ENCODE measurements at places on chromosomes 2 and 18.

DNA sequence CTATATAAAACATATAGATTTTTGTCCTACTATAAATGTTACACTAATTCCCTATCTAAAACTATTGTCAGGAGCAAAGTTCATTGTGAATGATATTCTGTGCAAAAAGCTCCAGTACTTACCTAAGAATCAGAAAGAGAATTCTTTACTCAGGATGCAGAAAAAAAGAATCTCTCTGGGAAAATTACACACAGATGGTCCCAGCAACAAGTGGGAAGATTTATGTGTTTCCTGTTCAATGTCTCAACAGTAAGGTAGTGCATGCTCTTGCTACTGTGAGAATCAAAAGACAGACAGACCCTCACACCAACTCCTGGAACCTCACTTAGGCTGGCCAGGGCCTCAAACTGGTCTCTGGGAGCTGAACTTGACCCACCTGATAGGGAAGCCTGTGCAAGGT, 11.2 kb upstream of the NAPG start:
- DNase-seq, result no peak

- no peak for DNase-seq
Measured at GRCh38 chr2:240454106-240454901, 18.8 kb downstream of the GPC1 start.

DNA sequence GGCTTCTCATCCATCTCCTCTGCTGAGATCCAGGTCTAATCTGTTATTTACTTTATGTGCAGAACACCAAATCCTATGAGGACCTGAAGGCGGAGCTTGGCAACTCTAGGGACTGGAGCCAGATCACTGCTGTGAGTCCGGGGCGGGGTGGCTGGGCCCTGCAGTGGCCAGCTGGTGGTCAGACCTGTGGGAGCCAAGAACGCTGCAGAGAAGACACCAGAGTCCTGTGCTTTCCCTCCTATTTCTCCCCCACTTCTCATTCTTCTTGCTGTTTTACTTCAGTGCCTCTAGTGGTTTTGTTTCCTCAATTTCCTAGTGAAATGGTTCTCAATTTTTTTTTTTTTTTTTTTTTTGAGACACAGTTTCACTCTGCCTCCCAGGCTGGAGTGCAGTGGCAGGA, 19.7 kb downstream of the VIL1 start:
- DNase-seq, result no peak

GRCh38 chr2:36425608-36426355, 70.2 kb downstream of the CRIM1 start:
- DNase-seq, result no peak

- DNase-seq, result peak; percentile 25
Measured at GRCh38 chr18:22604390-22604985, 186.8 kb upstream of the CTAGE1 start.

DNA sequence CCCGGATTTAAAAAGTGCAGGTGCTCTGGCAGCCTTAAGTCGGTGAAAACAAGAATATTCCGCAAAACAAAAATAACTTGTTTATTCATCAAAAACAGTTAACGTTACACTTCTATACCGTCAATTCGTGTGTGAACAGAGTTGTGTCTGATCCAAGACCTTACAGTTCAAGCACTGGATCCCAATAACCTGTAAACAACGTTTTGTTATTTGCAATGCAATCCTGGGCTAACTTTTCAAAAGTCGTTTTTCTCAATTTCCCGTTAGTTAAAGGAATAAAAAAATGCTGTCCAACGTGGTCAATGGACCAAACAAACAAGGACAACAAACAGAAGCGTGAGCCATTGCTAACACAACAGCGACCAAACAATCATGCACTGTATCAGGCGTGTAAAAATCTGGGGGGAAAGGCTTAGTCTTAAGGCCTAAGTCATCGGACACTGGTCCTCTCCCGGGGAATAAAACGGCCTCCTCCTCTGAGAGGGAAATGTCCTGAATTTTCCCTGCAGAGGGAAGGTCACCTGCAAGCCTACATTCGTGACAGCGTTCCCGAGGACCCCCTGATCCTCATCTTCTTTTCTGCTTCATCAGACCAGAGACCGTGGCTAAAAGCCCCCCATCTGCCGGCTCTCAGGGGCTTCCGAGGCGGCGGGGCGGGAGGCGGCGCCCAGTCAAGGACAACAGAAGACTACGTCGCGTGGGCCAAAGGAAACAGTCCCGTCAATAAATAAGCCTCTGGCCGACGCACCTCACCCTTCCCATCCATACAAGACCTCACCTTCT, 490 bp downstream of the NDUFS1 start:
- no peak for DNase-seq

- no peak for DNase-seq
Measured at GRCh38 chr18:3251963-3252277, 4.3 kb downstream of the MYL12A start.

GRCh38 chr18:13397504-13398163, 179.1 kb downstream of the LDLRAD4 start:
- DNase-seq, result no peak

DNA sequence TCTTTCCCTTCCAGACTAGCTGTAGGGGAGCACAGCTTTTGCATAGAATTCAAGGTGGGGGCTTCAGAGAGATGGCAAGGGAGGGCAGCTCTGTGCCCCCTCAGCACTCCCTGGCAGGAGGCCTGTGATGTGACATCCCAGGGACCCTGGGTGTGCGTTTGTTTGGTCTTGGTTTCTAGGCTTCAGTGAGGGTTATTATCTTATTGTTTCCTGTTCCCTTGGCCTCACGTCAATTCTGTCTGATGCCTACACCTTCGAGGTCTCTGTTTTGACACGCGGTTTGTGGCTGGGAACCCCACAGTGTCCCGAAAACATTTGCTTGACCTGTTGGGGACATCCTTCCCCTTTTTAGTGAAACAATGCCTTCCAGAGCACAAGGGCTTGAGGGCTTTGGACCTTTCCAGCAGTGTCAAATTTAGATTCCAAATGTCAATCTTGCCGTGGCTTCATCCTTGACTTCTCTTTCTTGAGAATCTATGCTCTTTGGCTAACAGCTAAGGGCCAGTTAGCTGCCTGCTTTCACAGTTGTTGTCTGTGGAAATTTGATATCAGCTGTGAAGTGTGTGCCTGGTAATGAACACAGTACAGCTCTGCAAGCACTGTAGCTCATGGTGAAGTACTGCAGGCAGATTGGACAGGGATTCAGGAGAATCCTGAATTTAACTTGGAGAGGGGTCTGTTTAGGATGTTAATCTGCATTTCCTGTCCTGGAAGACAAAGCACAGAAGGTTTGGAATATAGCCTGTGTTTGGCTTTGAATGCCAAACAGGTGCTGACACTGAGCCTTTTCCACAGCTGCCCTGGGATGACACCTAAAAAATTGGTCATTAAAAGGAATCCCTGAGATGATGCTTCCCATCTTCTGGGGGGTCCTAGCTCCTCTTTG, 108.2 kb upstream of the CXCR4 start:
- peak; percentile 35 for DNase-seq

- DNase-seq, result no peak
Measured at GRCh38 chr2:43605079-43605655, 9.3 kb upstream of the THADA start.

DNA sequence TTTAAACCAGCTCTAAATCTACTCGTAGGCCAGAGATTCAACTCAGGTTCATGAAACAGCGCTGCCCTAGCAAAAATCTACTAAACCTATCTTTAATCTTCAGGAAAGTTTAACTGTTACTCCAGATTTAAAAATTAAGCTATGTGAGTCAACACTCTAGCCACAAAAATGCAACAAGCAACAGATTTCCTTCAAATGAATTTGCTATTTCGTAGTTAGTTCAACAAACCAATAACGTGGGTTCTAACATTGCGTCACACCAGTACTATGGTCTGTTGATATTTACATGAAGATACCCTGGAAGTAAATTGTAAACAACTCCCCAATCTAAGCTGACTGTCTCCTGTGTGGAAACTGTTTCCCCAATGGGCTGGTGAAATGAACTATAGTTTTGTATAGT, 71.2 kb downstream of the FIGN start:
- no peak for DNase-seq
